ENCODE measurements at places on chromosomes 3 and 15.

DNA sequence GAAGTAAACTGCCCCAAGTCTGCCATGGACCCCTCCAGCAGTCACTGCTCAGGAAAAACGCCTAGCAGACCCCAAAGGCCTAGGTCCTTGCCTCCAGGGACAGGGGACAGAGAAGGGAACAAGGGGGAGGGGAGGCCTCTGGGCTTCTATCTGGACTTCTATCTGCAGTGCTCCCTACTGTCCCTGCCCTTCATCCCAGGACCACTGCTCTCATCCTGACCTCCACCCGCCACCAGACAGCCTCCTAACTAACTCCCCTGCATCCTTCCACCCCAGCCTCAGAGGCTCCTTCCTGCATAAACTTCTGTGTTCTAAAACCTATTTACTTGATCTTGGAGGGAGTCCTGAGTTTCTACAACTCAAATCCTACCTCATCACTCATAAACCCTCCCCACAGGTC is 25.4 kb downstream of the SEMA7A start:
- no peak for DNase-seq

DNA sequence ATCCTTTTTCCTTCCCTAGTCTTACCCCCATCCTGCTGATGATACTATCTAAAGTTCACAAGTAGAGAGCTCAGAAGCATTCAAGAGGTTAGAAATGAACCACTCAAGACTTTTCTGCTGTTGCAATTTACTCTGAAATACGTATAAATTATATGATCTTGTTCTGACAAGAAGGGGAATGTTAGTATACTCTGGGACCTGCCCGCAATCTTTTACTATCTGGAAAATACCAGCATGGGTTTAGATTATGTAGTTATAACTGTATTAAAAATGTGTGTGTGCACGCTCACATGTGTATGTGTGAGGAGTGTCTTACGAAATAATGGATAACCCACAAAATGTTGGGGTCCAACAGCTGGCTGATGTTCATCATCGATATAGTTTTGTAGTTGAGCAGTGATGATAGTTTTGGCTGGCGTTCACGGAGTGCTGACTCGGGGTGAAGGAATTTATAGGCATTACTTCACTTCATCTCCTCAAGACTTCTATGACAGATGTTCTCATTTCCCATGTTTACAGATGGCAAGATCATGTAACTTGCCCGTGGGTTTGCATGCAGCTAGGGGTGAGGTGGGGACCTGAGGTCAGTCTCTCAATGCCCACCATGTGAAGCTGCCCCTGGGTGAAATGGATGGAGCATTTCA is 297.5 kb upstream of the LYSMD4 start:
- no peak for DNase-seq

- no peak for DNase-seq
These were observed 1.2 kb downstream of the BTLA start for GRCh38 chr3:112497897-112498548.

DNA sequence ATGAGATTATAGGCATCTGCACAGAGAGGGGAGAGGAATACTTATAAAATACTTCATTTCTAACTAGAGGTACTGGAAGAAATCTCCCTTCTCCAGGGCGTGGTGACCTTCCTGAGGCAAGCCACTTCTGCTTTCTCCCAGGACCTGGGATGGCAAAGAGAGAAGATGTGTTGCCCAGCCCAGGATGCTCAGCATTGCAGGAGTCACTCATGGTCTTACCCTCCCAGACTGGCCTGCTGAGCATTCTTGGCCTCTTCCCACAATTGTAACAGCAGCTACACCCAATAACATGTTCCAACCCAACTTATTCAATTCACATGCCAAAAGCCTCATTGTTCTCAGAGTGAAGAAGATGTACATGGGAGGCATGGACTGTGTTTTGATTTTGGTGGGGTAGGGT is 37.9 kb downstream of the IL20RB start:
- no peak for DNase-seq

DNA sequence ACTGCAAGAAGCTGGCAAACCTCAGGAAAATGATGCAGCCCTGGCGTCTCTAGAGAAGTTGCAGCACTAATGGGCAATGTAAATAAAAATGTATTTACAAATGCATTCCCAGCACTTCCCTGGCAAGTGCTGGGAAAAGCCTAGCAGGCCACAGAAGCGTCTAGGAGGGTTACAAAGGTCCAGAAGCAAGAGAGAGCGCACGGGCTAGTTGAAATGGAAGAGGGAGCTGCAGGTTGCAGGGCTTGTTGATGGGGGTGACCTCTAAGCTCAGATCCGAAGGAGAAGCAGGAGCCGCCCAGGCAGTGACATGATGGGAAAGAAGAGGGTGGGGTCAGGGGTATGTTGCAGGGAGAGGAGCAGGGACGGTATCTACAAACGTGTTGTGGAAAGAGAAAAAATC is 2.7 kb upstream of the KNL1 start:
- DNase-seq: no peak
